ENCODE measurements at places on chromosomes 5 and 9.
A peak's percentile ranks its signal among the peaks of the same experiment; 100 is the strongest.

DNA sequence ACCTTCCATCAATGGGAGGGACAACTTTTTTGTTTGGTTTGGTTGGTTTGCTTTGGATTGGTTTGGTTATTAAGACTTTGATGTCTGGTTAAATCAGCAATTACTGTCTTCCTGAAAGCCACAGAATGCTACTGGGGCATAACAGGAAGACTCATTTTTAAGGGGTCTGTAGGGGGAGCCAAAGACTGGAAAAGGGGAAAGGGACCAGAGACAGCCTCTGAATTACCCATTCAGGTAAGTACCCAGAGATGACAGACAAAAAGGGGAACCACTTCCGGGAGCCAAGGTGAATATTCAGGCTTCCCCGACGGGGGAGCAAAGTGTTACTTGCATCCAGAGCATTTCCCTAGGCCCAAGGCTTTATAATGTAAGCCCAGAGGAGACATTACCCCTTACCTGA is 4.6 kb upstream of the FEM1C start:
- peak; percentile 33 for DNase-seq

- peak; percentile 47 for DNase-seq
These were observed at the start of gene MTAP for GRCh38 chr9:21802418-21803000. Gene MTAP (plus strand): TSS chr9:21802636. CDS start chr9:21802749, 113 bp downstream.

GRCh38 chr5:172380301-172380986 is 73.9 kb downstream of the SH3PXD2B start:
- DNase-seq = no peak

DNA sequence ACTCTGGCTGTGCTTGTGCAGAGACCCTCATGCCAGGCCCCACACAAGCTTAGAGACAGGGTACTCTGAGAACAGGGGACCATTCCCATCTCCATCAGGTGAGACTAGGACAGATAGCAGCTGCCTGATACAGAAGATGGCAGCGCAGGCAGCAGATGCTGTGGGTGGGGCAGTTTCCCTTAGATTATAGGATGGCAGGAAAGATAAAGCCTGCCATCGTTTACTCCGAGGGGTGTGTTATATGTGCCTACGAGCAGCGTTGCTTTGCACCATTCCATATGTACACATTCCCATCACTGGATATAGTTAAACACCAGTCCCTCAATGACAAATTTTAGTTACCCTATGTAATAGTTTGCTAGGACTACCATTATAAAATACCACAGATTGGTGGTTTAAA is 135.2 kb downstream of the SMARCA2 start:
- no peak for DNase-seq

- no peak for DNase-seq
These were observed 37.4 kb downstream of the HMCN2 start for GRCh38 chr9:130302785-130303612.

GRCh38 chr9:128706045-128706444 is 3.7 kb downstream of the PKN3 start:
- DNase-seq = no peak

GRCh38 chr5:109239456-109239855 is 170.3 kb downstream of the PJA2 start:
- no peak for DNase-seq

GRCh38 chr9:78363221-78363620 is 66.3 kb downstream of the PSAT1 start:
- no peak for DNase-seq

DNA sequence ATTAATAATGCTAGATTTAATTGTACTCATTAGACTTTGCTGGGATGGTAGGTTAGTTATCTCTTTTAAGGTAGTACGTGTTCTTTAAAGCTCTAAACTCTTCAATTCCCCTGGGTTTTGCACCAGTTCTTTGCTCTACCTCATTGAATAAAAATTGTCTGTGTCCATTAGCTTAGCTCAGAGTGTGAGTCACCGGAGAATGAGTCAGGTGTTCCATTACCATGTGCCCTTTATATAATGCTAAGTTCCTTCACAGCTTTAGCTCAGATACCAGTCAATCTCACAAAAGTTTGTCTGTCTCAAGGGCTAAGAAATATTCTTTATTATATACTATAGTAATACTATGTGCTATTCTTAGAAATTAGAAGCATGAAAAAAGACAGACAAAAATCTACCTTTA is 339.4 kb downstream of the PRELID2 start:
- no peak for DNase-seq

GRCh38 chr5:54965806-54966205 is 19.6 kb downstream of the ESM1 start:
- DNase-seq = no peak

Data from hematopoietic multipotent progenitor cell treated with erythropoietin and hydrocortisone succinate and interleukin-3 and kit ligand, for 15 days (in vitro differentiated cells).